Breast epithelium (tissue), 4 donors: ENCODE measurements at places on chromosomes 7 and 10.

DNA sequence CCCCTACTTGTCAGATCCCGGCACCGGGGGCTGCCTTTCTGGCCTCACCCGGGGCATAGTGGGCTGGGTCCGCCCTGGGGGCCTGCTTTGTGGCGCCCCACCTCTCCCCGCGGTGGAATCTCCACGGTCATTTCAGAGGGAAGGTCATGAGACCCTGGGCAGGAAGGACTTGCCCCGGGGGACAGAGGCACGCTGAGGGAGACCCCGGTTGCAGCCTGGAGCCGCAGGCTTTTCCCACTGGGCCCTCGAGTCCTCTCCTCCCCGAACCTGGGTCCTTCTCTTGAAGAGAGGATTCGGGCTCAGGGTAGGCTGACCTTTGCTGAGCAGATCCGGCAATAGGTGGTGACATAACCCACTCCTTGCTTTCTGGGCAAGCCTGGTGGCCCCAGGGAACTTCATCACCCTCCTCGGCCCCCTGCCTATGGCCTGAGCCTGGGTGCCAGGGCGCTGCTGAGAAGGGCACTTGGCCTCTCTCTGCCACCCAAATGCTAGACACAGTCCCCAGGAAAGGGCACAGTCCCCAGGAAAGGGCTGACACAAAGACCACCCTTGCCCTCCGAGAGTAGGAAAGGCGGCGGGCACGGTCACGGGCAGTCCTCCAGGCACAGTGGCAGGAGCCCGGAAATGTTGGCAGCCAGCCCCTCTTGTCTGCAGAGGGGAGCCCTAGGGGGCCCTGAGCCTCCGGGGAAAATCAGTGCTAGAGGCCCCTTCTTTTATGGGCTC is 36.2 kb downstream of the FKBP6 start:
- no peak for DNase-seq

DNA sequence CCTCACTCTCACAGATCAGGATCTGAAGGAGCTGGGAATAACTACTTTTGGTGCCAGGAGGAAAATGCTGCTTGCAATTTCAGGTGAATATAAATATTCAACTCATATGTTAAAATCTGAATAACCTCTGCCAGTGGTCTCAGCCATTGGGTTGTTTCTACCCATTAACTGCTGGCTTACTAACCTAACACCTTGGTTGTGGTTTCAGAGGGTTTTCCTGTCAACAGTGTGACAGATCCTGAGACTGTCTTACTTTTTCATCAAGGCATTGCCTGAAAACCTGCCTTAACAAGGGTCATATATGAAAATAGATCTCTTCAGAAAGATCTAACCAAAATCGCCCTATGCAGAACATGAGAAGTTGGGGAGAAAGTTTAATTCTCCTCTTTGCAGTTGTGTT is 307.7 kb downstream of the BICC1 start:
- no peak for DNase-seq

- DNase-seq, result no peak
Measured at GRCh38 chr7:67018940-67019339, 22.3 kb downstream of the TYW1 start.

GRCh38 chr10:121032460-121032859 is 181.3 kb downstream of the WDR11 start:
- DNase-seq, result no peak

- DNase-seq, result no peak
Measured at GRCh38 chr7:44109991-44110390, 5.8 kb downstream of the AEBP1 start.

DNA sequence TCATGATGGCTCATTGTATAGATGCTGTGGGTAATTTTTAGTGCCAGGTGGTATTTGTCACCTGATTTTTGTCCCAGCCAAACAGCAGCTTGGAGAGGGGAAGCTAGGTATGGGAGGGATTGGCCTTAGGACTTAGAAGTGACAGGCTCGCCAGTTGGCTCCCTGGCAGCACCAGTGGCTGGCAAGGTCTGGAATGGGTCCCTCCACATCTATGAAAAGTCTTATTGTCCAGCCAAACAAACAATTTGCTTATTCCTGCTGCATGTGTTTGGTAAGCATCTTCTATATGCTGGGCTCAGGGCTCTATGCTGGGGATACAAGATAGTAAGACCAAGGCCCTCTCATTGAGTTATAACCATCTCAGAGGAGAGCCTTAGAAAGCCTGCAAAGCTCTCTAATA is 42.5 kb downstream of the SORCS3 start:
- DNase-seq, result no peak

DNA sequence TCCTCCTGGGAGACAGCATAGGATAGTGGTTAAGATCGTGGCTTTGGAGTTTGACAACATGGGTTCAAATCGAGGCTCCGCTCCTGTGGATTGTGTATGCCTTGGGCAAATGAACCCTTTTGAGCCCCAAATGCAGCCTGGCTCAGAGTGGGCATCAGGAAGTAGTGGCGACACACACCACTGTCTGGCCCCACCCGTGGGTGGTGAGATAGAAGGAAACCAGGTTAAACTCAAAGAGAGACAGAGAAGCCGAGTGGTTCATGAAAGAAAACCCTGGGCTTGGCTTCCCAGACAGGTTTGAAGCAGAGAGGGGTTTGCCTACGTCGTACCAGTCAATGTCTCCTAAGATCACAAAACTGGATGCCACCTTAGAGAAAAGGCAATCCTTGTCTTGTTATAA is 57.7 kb downstream of the PRTFDC1 start:
- DNase-seq, result no peak

DNA sequence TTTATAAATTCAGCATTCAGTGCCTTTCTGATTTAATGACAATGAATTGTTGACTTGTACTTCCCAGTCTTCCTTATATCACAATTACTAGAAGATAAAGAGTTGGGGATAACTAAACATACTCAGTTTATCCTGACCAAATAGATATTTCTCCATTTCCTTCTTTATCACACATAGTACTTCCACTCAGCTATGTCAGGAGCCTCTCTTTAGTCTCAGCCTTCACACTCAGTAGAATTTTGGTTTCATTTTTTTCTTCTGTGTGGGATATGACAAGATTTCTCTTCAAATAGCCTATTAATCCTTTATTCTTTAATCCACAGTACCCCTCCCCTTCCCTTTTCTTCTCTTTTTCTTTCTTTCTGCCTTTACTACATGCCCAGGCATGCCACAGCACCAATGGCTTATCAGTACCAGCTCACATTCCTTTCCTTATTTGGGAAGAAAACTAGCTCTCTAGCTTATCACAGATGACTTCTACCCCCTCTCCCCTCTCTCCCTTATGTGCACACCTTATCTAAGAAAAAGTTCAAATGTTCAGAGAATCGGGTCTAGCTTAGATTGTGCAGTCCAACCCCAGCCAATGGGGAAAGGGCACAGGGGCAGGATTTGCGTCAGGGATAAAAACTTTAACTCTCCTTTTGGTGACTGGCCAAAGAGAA is 109.0 kb downstream of the PHF14 start:
- no peak for DNase-seq

GRCh38 chr7:124155432-124156022 is 122.7 kb upstream of the TMEM229A start:
- no peak for DNase-seq

- no peak for DNase-seq
Measured at GRCh38 chr10:93086289-93086688, 12.6 kb downstream of the CYP26A1 start.

- no peak for DNase-seq
Measured at GRCh38 chr7:46745707-46746090, 824.6 kb upstream of the IGFBP3 start.

DNA sequence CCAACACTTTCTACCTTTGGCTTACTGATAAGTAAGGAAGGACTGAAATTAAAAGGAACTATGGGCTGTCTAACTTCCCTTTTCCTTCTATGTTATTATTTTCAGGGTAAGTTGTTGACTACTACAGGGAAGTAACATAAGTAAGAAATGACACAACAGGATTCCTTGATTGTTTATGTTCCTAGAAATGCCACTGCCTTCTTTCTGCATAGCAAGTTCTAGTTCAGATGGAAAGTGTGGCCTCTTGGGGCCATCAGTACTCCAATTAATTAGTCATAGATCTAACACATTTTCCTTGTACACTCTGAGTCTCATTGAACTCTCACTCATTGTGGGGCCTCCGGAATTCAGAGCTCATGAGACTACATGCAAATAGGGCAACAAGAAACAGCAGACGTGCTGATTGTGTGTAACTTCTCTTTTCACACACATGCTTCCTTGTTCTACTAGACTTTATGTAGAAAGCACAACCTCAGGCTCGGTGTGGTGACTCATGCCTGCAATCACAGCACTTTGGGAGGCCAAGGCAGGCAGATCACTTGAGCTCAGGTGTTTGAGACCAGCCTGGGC is 35.3 kb upstream of the HIBADH start:
- DNase-seq, result peak; percentile 56

DNA sequence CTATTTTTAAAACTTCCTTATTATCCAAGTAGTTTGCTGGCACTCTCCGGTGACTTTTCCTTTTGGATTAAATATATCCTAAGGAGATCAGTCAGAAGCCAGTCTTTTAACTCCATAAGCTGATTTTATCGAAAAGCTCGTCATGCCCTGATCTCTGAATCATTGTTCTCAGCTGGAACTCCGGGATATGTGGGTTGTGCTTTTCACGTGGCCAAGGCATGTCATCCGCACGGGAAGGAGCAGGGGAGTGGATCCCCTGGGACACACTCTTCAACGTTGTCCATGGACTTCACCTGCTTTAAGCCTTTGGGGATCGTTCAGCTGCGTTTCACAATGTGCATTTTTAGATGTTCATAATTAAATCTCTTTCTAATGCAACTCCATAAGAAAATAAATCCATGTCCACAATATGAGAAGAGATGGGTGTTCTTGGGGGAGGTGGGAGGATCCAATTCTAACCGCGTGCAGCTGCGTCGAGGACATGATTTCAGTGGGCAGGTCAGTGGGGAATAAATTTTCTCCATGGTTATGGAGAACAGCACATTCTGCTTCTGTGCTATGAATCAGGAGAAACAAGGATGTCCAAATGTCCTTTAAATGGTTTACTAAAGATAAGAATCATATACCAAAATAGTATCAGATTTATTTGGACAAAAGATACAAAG is 229.5 kb upstream of the ADARB2 start:
- DNase-seq, result no peak

DNA sequence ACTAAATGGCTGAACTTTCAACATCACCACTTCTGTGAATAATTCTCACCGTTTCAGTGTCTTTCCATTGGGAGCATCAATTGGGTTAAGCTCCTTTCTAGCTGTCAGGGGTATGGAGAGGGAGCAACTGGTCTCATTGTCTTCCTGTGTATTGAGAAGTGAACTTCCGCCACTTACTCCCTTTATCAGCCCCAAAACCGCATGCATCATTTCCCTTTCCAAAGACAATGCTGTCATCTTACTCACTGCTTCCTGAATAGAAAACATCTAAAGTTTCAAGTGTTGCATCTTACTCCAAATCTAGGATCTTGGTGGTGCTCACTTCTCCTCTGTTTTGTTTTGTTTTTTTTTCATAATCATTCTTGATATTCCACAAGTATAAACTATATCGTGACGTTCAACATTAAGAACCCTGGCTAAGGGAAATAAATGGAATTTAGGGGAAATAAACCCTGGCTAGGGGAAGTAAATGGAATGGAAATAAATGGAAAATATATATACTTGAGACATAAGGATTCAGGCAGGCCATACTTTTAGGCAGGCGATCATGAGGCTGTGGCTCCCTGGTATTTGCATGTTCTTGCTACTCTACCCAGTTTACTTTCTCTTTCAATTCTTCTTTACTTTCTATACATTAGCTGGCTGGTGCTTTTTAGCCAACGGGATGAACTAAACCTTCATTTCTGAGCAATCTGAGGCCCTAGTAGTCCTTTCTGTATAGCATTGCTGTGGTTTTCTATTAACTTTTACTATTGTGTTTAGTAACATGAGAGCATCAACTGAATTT is 371.9 kb downstream of the BMPER start:
- no peak for DNase-seq

GRCh38 chr10:61899663-61899996 is 1.9 kb upstream of the ARID5B start:
- no peak for DNase-seq

- DNase-seq, result no peak
Measured at GRCh38 chr10:5088703-5089261, 5.4 kb upstream of the AKR1C3 start.

DNA sequence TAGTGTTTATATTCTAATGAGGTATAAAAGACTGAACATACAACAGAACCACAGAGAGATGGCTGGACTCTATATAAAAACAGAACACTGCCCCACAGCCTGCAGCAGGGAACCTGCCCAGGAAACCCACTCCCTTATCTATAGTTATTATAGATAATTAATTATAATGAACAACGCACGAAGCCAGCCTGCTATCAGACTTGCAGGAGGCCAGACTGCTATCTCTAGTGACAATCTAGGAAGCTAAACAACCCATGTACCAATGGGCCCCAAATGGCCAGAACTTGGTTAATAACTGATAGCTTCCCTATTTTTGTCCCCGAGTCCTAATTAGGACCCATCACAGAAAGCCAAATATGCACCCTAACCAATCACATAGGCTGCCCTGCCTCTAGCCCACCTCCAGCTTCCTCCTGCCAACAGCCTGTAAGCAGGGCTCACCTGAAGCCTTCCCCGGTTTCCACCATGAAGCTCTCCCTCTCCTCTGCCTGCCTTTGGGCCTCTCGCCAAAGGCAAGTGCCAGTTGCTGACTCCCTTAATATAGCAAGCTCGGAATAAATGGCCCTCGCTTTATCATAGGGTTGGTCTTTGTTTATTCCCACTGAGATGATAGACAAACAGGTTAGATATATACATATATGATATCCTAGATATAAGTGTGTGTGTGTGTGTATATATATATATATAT is 74.5 kb downstream of the SYPL1 start:
- DNase-seq, result no peak

- no peak for DNase-seq
Measured at GRCh38 chr10:106436123-106436715, 728.3 kb downstream of the SORCS1 start.

- DNase-seq, result no peak
Measured at GRCh38 chr10:7826971-7827370, 8.7 kb downstream of the TAF3 start.

DNA sequence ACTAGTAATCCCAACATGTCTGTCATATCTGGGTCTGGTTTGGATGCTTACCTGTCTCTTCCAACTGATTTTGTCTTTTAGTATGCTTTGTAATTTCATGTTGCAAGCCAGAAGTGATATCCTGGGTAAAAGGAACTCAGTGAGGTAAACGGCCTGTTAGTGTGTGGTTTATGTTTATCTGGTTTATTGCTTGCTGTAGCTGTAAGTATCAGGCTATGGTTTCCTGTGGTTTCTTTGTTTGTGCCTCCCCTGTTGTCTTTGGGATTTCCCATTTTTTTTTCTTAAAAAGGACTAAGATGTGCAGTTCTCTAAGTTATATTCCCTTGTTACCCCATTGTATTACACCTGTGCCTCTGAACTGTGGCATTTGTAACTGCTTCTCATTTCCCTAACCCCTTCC is 323.5 kb upstream of the POM121L12 start:
- DNase-seq, result no peak
